ENCODE measurements at places on chromosomes 11 and 22.

GRCh38 chr22:28670161-28670560 is 9.5 kb downstream of the TTC28 start:
- DNase-seq, result peak; percentile 88

DNA sequence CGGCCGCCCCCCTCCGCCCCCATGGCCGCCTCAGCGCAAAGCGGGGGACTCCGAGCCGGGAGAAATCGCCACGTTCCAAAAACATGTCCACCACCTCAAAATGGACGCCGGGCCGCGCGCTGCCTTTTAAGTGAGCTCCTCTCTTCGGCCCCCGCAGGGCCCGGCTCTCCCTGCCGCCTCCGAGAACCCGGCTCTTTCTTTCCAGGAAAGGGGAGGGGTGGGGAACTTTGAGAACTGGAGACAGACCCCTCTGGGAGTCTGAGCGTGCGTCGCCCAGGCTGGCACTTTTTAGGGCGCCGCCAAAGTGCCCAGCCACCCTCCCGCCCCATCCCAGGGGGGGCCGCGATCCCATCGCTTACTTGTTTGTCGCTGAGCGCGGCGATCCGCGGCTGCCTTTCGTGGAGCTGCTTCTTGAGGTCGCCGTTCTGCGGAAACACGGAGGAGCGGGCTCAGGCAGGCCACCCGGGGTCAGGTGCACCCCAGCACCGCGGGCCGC is 1.6 kb downstream of the PHF21B start:
- DNase-seq, result no peak

GRCh38 chr11:123062892-123063825 is 1.2 kb upstream of the HSPA8 start:
- peak; percentile 68 for DNase-seq

DNA sequence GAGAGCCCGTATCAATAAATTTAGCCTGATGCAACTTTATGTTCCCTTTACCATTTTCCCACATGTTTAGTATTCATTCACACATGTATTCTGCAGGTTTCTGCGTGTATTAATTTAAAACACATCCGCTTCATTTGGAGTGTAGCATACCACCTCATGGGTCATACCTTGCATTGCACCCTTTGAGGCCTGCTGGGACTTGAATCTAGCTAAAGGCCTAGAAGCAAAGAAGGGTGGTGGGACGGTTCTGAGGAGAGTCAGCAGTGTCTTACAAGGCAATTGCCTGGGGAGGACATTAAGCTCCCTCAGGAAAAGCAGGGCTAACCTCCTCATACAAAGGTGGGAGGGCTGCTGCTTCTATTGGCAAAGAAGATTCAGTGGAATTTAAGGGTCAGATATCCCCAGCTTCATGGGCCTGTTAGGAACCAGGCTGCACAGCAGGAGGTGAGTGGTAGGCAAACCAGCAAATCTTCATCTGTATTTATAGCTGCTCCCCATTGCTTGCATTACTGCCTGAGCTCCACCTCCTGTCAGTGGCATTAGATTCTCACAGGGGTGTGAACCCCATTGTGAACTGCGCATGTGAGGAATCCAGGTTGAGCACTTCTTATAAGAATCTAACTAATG is 15.9 kb upstream of the SNX19 start:
- DNase-seq, result no peak

DNA sequence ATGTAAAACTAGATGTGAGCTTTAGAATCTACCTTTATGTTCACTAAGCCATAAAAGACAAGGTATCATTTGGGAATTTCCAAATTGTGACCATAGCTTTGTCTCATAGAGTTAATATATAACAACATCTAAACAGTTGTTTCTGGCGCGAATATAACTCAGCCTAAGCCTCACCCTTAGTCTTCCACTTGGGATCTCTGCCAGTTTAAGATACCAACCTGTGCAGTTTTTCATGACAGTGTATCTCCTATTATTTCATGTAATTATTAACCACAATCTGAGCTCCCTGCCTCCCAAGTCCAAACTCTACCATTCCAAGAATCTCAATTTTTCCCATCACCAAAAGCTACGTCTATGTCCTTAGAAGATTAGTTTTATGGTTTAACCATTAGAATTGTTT is 572.5 kb upstream of the ISX start:
- no peak for DNase-seq

DNA sequence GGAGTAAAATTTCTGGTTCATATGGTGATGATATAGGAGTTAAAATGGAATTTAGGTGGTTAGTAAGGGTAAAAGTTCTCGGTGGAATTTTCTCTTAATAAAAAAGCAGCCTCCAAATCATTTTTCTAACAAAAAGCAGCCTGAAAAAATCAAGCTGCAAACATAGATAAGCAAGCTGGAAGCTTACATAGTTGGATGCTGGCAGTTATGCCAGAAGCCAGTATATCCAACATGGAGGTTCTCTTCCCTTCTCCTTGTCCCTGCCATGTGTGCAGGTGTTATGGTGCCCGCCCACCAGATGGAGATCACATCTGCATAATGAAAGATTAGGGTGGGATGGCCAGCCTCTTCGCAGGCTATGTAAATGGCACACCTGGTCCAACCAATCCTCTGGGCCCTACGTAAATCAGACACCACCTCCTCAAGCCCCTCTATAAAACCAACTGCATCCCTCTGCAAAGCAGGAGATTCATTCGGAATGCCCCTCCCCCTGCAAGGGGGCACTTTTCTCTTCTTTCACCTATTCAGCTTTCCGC is 22.4 kb downstream of the PIWIL3 start:
- DNase-seq, result no peak

Data from inflammatory macrophage (primary cell).